Hematopoietic multipotent progenitor cell treated with erythropoietin and hydrocortisone succinate and interleukin-3 and kit ligand, for 6 days (in vitro differentiated cells): ENCODE measurements at places on chromosomes 3 and 15.

- DNase-seq: no peak
These were observed 273.6 kb downstream of the THRB start for GRCh38 chr3:24220859-24221657.

- DNase-seq: no peak
These were observed 43.7 kb downstream of the ZBTB11 start for GRCh38 chr3:101633186-101633585.

GRCh38 chr3:12729051-12729651 is 29.9 kb downstream of the TMEM40 start:
- no peak for DNase-seq

GRCh38 chr3:46846624-46847542 is 16.4 kb downstream of the MYL3 start:
- DNase-seq: no peak

DNA sequence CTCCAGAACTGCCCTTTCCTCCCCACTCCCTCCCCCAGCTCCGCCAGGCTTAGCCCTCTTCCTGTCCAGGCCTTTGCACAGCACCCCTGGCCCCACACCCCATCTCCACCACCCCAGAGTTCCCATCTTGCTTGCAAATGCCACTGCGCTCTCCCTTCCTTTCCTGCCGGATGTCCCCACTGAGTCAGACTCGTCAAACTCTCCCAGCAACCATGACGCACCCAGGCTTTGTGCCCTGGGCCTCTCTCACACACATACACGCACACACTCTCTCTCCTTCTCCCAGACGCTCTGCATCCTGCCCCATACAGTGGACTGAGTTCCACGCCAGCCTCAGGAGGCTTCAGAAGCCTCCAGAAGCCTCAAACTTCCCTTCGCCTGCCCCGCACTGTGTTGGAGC is 2.8 kb upstream of the CCDC9B start:
- no peak for DNase-seq

- DNase-seq: no peak
These were observed 182.5 kb downstream of the TNIK start for GRCh38 chr3:171277456-171278298.

DNA sequence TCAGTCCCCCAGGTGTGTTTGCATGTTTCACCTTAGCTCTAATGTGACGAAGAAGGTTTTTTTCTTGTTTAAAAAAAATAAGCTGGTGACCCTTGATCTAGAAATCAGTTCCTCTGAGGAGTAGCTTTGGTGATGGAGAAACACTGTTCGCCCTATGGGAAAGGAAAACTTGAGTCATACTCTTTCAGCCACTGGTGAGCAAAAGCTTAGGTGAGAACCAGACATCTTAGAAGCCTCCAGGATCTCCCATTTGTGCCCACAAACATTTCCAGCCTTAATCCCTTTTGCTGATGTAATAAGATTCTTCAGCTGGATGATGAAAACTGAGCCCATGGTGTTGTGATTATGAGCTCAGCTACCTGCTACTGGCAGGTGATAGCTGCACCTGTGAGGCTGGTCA is 37.8 kb downstream of the SLC27A2 start:
- no peak for DNase-seq
